Activated naive CD4-positive, alpha-beta T cell treated with anti-CD3 and anti-CD28 coated beads for 36 hours (primary cell): ENCODE measurements at places on chromosomes 16 and 17.

GRCh38 chr17:80107231-80108021, 6.0 kb downstream of the GAA start:
- H3K27ac ChIP-seq, result no peak overlapping the region
- H3K36me3 ChIP-seq, result no peaks in the 10 kb centered on the region
- no peak overlapping the region for H3K4me3 ChIP-seq

DNA sequence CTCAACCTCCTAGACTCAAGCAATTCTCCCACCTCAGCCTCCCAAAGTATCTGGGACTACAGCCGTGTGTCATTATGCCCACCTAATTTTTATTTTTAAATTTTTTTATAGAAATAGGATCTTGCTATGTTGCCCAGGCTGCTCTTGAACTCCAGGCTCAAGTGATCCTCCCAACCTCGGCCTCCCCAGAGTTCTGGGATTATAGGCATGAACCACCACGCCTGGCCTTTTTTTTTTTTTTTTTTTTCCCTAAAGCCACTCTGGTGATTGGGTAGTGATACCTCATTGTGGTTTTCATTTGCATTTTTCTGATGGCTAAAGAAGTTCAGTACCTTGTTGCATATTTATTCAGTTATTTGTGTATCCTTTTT, 1.2 kb upstream of the CDR2L start:
- peaks cover 9% of the 10 kb centered on the region for H3K27me3 ChIP-seq
- H3K27ac ChIP-seq, result no peak overlapping the region
- H3K4me1 ChIP-seq, result peaks cover 14% of the 10 kb centered on the region
- H3K4me3 ChIP-seq, result no peak overlapping the region

GRCh38 chr16:78490431-78490830, 391.0 kb downstream of the WWOX start:
- peaks cover 7% of the 10 kb centered on the region for H3K36me3 ChIP-seq
- H3K27me3 ChIP-seq, result no peaks in the 10 kb centered on the region
- no peaks in the 10 kb centered on the region for H3K4me1 ChIP-seq
- DNase-seq, result no peak
- no peak overlapping the region for H3K27ac ChIP-seq

DNA sequence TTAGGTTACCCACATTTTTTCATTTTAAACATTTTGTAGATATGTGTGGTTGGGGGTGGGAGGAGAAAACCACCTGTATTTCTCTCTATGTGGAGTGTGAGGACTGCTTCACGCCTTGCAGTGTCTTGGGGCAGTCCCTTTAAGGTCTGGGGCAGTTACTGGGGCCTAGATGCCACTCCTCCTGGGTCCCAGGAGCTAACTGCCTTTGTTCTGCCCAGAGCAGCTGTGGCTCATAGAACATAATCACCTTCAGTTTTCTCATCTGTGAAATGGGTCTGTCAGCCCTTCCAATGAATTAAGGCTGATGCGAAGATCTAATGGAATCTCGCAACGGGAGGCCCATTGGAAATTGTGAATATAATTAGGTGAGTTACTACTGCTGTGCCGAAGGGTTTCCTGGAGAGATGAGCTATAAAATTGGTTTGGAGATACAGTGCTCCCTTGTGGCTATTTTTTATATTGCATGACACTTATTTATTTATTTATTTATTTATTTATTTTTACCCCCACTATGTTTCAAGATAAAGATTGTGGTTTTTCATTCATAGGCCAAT, 22.9 kb downstream of the DHRS7C start:
- H3K4me1 ChIP-seq, result no peaks in the 10 kb centered on the region
- no peak overlapping the region for H3K27ac ChIP-seq
- no peak overlapping the region for H3K4me3 ChIP-seq
- DNase-seq, result no peak

- H3K36me3 ChIP-seq, result peaks cover 39% of the 10 kb centered on the region
- peak overlapping the region; percentile 96 for H3K27ac ChIP-seq
- peaks cover 56% of the 10 kb centered on the region for H3K4me1 ChIP-seq
- DNase-seq, result peak; percentile 44
Measured at GRCh38 chr17:50146927-50147665, 3.4 kb downstream of the PPP1R9B start.

- H3K27me3 ChIP-seq, result no peaks in the 10 kb centered on the region
- peaks cover 45% of the 10 kb centered on the region for H3K4me1 ChIP-seq
- no peak overlapping the region for H3K27ac ChIP-seq
- DNase-seq, result no peak
Measured at GRCh38 chr17:17063546-17064122, 21.4 kb downstream of the MPRIP start.

DNA sequence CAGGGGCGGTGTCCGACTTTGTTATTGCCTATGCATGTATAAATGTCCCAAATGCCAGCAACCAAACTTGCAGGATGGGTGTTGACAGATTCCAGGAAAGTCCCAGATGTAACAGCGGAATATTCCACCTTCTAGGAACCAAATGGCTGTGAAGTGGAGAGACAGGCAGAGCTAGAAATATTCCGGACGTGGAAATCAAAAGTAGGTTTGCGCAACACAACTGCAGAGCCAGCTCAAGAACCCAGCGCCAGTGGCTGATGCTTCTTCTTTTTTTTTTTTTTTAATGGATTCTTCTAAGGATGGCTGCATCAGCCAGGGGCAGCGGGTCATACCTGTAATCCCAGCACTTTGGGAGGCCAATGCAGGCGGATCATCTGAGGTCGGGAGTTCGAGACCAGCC, 601.7 kb downstream of the MAF start:
- no peaks in the 10 kb centered on the region for H3K27me3 ChIP-seq
- no peaks in the 10 kb centered on the region for H3K36me3 ChIP-seq
- no peak overlapping the region for H3K27ac ChIP-seq

- H3K36me3 ChIP-seq, result no peaks in the 10 kb centered on the region
- no peak overlapping the region for H3K4me3 ChIP-seq
- H3K27ac ChIP-seq, result no peak overlapping the region
- no peaks in the 10 kb centered on the region for H3K27me3 ChIP-seq
- no peaks in the 10 kb centered on the region for H3K4me1 ChIP-seq
- DNase-seq, result no peak
Measured at GRCh38 chr16:88489163-88489741, 36.2 kb downstream of the ZFPM1 start.

DNA sequence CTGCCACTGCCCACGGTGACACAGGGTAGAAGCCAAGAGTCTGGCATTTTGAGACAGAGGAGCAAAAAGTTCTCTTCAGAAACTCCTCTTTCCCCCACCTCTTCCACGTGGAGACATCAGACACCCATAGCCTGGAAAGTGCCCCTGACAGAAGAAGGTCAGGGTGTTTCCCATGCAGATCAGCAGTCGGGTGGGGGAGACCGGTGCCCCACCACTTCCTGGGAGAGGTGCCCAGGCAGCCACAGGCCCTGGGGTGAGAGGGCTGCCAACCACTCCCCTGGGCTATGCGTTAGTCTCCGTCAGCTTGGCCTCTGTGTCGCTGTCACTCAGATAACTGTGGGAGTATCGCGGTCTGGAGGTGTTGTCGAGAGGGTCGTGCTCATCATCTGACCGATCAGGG, 31.5 kb downstream of the PIPOX start:
- no peaks in the 10 kb centered on the region for H3K4me1 ChIP-seq
- H3K36me3 ChIP-seq, result no peaks in the 10 kb centered on the region
- H3K4me3 ChIP-seq, result no peak overlapping the region
- H3K27me3 ChIP-seq, result no peaks in the 10 kb centered on the region

DNA sequence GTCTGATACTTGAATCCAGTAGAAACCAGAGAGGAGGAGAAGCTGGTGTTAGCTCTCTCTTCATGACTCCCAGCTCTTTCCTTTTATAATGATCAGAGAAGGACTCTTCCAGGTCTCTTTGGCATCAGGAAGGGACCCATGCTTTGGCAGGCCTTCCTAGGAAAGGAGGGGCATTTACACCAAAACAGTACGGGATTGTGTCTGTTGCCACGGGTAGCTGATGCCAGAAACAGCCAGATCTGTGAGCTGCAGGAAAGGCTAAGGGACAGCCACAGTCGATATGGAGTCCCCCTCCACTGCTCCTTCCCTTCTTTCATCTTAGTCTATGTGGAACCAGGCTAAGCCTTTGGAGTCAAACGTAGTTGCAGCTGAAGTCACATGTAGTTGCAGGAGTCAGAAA, 9.3 kb downstream of the CEP295NL start:
- DNase-seq, result no peak
- H3K4me1 ChIP-seq, result peaks cover 30% of the 10 kb centered on the region
- H3K36me3 ChIP-seq, result no peaks in the 10 kb centered on the region
- H3K4me3 ChIP-seq, result no peak overlapping the region
- H3K27me3 ChIP-seq, result no peaks in the 10 kb centered on the region
- H3K27ac ChIP-seq, result no peak overlapping the region

- peak; percentile 87 for DNase-seq
- peak overlapping the region; percentile 68 for H3K27ac ChIP-seq
- no peaks in the 10 kb centered on the region for H3K36me3 ChIP-seq
- H3K27me3 ChIP-seq, result no peaks in the 10 kb centered on the region
- H3K4me3 ChIP-seq, result peak overlapping the region; percentile 28
- H3K4me1 ChIP-seq, result peaks cover 20% of the 10 kb centered on the region
Measured at GRCh38 chr16:17070882-17071592, 399.7 kb downstream of the XYLT1 start.

DNA sequence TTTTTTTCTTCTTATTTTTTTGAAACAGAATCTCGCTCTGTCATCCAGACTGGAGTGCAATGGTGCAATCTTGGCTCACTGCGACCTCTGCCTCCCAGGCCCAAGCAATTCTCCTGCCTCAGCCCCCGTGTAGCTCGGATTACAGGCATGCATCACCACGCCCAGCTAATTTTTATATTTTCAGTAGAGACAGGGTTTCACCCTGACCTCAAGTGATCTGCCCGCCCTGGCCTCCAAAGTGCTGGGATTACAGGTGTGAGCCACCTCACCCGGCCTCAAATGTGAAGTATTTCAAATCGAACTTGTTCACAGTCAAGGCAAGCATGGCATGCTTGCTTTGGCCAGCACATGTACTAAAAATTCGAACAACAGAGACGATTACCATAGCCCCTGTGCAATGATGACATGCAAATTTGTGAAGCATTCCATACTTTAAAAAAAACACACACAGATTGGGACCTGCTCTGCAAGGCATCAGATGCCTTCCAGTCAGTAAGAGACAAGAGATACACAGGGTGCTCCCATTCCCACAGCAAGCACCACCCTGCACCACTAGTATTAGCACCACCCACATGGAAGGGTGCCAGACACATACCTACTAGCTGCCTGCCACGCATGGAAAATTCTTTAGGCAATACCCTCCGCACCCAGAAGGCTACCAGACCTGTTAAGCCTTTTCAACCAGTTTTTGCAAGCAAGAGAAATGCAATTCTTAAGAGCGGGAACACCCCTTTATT, 47.2 kb downstream of the ANKRD11 start:
- no peaks in the 10 kb centered on the region for H3K27me3 ChIP-seq
- peaks cover 95% of the 10 kb centered on the region for H3K4me1 ChIP-seq
- H3K27ac ChIP-seq, result peak overlapping the region; percentile 57
- no peak overlapping the region for H3K4me3 ChIP-seq

- peaks cover 43% of the 10 kb centered on the region for H3K27me3 ChIP-seq
- DNase-seq, result no peak
- H3K4me1 ChIP-seq, result peaks cover 21% of the 10 kb centered on the region
- no peak overlapping the region for H3K27ac ChIP-seq
Measured at GRCh38 chr17:72587156-72587555, 466.3 kb downstream of the SOX9 start.

- no peak for DNase-seq
- H3K36me3 ChIP-seq, result no peaks in the 10 kb centered on the region
- H3K4me3 ChIP-seq, result no peak overlapping the region
- H3K27me3 ChIP-seq, result no peaks in the 10 kb centered on the region
- no peak overlapping the region for H3K27ac ChIP-seq
Measured at GRCh38 chr17:57528058-57528451, 217.0 kb downstream of the CCDC182 start.
